ENCODE measurements at places on chromosomes 2 and 18. TPM values are rescaled to one million over a fixed set of nuclear protein-coding genes. Genes with fewer than 3 reads are reported as not detected.

- H3K4me3 ChIP-seq = no peak overlapping the region
- H3K36me3 ChIP-seq = peaks cover 3% of the 10 kb centered on the region
- H3K27me3 ChIP-seq = no peaks in the 10 kb centered on the region
- H3K27ac ChIP-seq = no peak overlapping the region
Measured at GRCh38 chr18:9156604-9157249, 20.1 kb downstream of the ANKRD12 start.

DNA sequence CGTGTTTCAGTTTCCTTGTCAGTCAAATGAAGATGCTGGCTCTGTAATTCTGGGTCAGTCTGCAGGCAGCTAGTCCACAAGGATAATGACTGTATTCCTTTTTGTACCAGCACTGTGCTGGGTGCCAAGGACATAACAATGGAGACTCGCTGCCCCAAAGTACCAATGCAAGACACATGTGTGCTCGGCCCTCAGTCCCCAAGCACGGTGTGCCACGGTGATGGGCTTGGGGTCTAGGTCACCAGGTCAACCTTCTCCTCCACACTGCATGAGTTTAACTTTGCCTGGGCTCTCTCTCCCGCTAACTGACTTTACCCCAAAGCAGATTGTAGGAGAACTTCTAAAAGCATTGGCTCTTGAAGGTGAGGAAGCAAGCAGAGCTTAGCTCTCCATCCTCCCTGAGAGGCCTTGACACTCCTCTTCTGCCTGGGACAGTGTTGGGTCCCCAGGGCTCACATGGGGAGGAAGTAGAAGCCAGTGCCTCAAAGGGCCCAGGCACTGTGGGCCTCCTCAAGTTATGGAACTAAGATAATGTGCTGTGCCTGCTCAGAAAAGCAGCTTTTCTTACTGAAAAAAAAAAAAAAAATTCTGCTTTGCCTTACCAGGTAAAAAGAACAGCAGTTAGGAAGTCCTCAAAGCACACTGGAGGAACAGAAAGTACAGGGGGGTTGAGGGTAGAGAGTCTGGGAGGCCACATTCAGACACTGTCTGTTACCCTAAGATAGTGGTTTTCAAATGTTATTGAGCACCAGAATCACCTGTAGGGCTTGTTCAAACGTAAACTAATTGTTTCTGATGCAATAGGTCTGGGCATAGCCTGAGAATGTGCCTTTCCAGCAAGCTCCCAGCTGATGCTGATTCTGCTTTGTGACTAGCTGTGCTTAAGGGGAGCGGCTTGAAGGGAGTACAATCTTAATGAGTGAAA, 276.4 kb upstream of the CXCR4 start:
- no peak for DNase-seq
- H3K4me3 ChIP-seq = no peak overlapping the region
- H3K27ac ChIP-seq = no peak overlapping the region
- peaks cover 5% of the 10 kb centered on the region for H3K4me1 ChIP-seq

Gene ASPRV1
- total RNA-seq = 0.96 TPM

DNA sequence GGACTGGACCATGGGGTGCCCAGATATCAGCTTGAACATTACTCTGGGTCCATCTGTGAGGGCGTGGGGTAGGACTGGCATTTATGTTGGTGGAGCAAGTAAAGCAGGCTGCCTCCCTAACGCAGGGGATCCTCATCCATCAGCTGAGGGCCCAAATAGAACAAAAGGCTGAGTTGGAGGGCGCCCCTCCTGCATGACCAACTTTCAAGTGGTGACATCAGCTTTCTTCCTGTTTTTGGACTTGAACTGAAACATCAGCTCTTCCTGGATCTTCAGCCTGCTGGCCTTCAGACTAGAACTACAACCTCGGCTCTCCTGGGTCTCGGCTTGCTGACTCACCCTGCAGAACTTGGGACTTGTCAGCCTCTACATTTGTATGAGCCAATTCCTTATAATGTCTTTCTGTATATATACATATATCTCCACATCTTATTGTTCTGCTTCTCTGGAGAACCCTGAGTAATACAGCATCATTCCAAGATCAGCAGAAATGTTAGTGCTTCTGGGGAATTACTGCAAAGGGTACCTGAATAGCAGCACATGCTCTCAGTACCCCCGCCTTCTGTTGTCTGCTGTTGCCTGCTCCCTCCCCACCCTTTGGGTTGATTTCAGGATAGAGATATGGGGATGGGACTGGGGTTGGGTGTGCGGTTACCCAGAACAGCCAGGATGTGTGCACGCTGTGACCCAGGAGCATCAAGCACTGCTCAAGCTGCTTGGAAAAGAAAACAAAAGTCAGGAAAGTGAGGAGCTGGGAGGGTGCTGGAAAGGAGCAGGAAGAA, 20.0 kb downstream of the TMEM127 start:
- no peak for DNase-seq
- H3K27me3 ChIP-seq = no peaks in the 10 kb centered on the region
- H3K36me3 ChIP-seq = peaks cover 4% of the 10 kb centered on the region
- no peak overlapping the region for H3K4me3 ChIP-seq
- H3K4me1 ChIP-seq = peaks cover 51% of the 10 kb centered on the region

DNA sequence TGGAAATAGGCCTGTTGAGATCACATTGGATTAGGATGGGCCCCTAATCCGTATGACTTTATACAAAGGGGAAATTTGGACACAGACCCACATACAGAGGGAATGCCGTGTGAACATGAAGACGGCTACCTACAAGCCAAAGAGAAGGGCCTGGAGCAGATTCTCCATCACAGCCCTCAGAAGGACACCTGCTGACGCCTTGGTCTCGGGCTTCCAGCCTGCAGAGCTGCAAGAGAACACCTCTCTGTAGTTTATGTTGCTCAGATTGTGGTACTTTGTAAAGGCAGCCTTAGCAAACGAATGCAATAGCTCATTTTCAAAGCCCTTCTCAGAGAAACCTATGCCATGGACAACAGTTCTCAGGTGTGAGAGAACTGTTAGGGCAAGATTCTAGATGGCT, 86.1 kb downstream of the LONRF2 start:
- no peak overlapping the region for H3K27ac ChIP-seq
- H3K4me3 ChIP-seq = no peak overlapping the region
- H3K4me1 ChIP-seq = peaks cover 26% of the 10 kb centered on the region
- DNase-seq = no peak
- no peaks in the 10 kb centered on the region for H3K27me3 ChIP-seq

Gene CSRNP3
- total RNA-seq = not detected

- H3K4me3 ChIP-seq = no peak overlapping the region
- H3K27me3 ChIP-seq = no peaks in the 10 kb centered on the region
- H3K4me1 ChIP-seq = no peaks in the 10 kb centered on the region
- H3K36me3 ChIP-seq = no peaks in the 10 kb centered on the region
- H3K27ac ChIP-seq = no peak overlapping the region
Measured at GRCh38 chr2:157055660-157056199, 201.8 kb upstream of the GALNT5 start.

Gene UCN
- 2.3 TPM for total RNA-seq

Gene FIGN
- total RNA-seq = not detected

Gene NT5DC4
- total RNA-seq = not detected

DNA sequence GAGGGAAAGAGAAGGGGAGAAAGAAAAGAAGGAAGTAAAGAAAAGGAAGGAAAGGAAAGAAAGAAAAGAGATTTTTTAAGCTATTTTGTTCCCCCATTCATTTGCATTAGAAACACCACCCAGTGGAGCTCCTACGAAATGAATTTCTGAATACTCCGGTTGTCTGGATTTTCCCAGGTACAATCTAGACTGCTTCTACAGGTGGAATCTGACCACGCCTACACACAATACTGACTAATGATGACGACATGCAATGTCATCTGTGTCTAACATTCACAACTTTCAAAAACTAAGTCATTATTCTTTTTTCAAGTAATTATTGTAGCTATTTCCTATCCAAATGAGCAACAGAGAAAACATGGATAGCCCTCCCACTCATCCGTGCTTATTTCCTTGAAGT, 121.7 kb downstream of the ZNF516 start:
- H3K4me1 ChIP-seq = peaks cover 35% of the 10 kb centered on the region
- no peaks in the 10 kb centered on the region for H3K27me3 ChIP-seq
- no peak overlapping the region for H3K27ac ChIP-seq

GRCh38 chr2:71746946-71747501, 293.7 kb downstream of the DYSF start:
- no peak overlapping the region for H3K4me3 ChIP-seq
- H3K27ac ChIP-seq = no peak overlapping the region
- H3K27me3 ChIP-seq = peaks cover 4% of the 10 kb centered on the region
- H3K36me3 ChIP-seq = no peaks in the 10 kb centered on the region
- no peaks in the 10 kb centered on the region for H3K4me1 ChIP-seq
- DNase-seq = no peak

DNA sequence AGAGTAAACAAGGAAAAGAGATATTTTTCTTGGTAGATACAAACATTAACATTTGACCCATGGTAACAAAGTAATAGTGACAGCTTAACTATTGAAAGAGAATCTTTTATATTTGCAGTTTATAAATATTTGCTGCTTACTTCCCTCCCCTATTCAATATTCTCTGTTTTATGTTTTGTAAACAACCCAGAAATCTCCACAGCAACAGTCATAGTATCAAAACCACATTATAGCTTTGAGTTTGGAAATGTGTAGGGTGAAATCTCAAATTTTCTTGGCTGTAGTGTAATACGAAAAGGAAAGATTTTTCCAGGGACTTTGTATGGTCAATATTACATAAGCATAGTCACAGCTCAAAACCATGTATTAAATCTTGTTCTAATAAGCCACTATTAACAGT, 511.2 kb downstream of the METTL4 start:
- no peak overlapping the region for H3K4me3 ChIP-seq
- no peak for DNase-seq
- H3K36me3 ChIP-seq = no peaks in the 10 kb centered on the region
- no peaks in the 10 kb centered on the region for H3K4me1 ChIP-seq
- H3K27me3 ChIP-seq = no peaks in the 10 kb centered on the region

DNA sequence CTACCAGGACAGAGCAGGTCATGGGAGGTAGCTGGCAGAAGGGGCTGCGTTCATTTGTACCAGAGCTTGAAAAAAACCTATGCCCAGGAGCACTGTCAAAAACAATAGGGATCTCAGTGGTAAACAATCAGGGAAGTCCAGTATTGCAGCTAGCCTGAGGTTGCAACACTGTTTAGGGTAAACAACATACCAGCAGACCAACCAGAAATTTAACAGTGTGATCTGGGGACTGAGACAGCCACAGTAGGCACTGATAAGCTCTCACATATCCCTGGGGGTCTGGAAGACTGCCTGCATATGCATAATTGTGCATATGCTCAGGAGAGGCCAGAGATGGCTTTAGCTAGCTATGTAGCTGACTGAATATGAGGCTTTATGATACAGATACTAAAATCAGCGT, 12.0 kb upstream of the ZCCHC2 start:
- no peak overlapping the region for H3K27ac ChIP-seq
- H3K27me3 ChIP-seq = no peaks in the 10 kb centered on the region
- H3K4me1 ChIP-seq = peaks cover 8% of the 10 kb centered on the region
- DNase-seq = no peak
- no peak overlapping the region for H3K4me3 ChIP-seq

Gene GCG
- not detected for total RNA-seq

Gene APOB
- not detected for total RNA-seq

DNA sequence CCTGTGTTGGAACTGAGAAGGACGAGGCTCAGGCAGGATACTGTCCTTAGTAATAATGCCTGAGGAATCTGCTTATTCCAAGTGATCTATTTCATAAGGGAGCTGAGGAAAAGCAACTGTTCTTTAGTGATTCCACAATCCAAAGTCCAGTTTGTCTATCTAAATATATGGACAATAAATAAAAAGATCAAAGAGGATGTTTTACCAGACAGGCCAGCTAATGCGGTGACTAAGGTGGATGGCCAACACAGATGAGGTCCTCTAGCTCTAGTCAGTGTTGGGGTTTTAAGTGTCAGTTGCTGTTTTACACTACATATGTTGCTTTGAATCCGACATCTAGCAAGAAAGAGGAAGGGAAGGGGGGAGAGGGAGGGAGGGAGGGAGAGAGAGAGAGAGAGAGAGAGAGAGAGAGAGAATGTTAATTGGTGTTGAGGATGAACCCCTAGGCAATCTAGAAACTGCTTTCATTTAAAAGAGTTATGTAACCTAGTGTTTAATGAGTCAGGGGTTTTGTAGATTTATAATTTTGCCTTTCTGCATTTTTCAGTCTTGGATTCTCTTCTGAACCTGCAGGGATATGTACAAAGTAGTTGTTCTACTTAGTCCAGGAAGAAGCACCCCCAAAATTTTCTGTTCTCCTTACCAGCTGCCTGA, 27.0 kb upstream of the SCN1A start:
- H3K4me1 ChIP-seq = no peaks in the 10 kb centered on the region
- H3K27me3 ChIP-seq = no peaks in the 10 kb centered on the region
- DNase-seq = no peak

Gene CD207
- not detected for total RNA-seq

DNA sequence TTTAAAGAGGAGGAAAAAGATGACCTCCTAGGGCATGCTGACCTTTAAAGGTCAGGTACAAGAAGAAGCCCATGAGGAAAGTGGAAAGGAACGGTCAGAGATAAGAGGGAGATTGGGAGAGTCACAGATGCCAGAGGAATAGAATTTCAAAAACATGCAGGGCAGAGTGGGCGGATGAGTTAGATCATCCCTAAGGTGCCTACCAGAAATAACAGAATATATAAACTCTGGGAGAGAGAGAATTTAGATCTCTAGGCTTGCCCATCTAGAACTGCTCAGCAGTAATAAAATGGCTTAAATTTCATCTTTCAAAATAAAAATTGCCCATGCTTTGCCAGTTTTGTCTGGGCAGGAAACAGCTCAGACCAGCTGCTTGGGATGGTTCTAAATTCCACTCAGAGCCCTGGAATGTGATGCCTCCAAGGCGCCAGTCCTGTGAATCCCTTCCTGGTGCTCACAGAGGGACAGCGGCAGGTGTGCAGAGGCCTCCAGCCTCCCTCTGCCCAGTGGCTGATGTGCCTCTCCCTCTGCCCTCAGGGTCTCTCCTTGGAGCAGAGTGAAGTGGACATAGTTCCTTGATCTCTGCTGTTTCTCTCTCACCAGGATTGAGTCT, 130.9 kb downstream of the ANTXR1 start:
- no peaks in the 10 kb centered on the region for H3K4me1 ChIP-seq
- H3K27me3 ChIP-seq = peaks cover 4% of the 10 kb centered on the region
- no peak overlapping the region for H3K4me3 ChIP-seq
- H3K36me3 ChIP-seq = no peaks in the 10 kb centered on the region
- H3K27ac ChIP-seq = no peak overlapping the region

GRCh38 chr18:44777457-44778192, 96.9 kb downstream of the SETBP1 start:
- H3K27ac ChIP-seq = no peak overlapping the region
- no peaks in the 10 kb centered on the region for H3K36me3 ChIP-seq
- no peaks in the 10 kb centered on the region for H3K27me3 ChIP-seq
- DNase-seq = no peak

- no peak overlapping the region for H3K27ac ChIP-seq
- H3K36me3 ChIP-seq = no peaks in the 10 kb centered on the region
- peaks cover 19% of the 10 kb centered on the region for H3K4me1 ChIP-seq
- no peak overlapping the region for H3K4me3 ChIP-seq
- DNase-seq = no peak
Measured at GRCh38 chr2:64818664-64819060, 164.9 kb upstream of the SERTAD2 start.

Gene HRH4
- total RNA-seq = 0.34 TPM

- H3K36me3 ChIP-seq = no peaks in the 10 kb centered on the region
- peak; percentile 10 for DNase-seq
- H3K27ac ChIP-seq = no peak overlapping the region
- no peaks in the 10 kb centered on the region for H3K27me3 ChIP-seq
- H3K4me3 ChIP-seq = no peak overlapping the region
- no peaks in the 10 kb centered on the region for H3K4me1 ChIP-seq
Measured at GRCh38 chr2:224646242-224646846, 61.2 kb upstream of the CUL3 start.

GRCh38 chr2:100742277-100743254, 77.4 kb upstream of the NPAS2 start:
- no peak overlapping the region for H3K27ac ChIP-seq
- H3K4me3 ChIP-seq = no peak overlapping the region
- H3K27me3 ChIP-seq = no peaks in the 10 kb centered on the region
- no peaks in the 10 kb centered on the region for H3K4me1 ChIP-seq
- no peak for DNase-seq

Gene PLGLB2
- 1.6 TPM for total RNA-seq

All from CD4-positive, alpha-beta T cell (primary cell).